ENCODE measurements at places on chromosomes 7 and 10.

DNA sequence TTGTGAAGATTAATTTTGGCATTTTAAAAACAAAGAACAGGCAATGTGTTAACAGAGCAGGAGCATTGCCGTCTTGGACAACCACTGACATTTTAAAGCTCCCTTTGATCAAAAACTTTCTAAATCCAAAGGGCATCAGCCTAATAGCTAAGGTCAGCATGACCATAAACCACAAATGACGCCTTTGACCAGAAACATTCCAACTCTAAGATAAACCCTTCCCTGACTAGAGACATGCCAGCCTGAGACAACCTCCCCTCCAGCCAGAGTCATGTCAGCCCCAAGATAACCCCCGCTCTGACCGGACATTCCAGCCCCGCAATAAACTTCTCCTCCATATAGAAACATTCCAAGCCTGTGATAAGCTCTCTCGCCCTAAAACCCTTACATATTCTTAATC, 949.4 kb upstream of the POT1 start:
- no peak for DNase-seq

GRCh38 chr10:773562-774161, 84.2 kb upstream of the DIP2C start:
- no peak for DNase-seq

GRCh38 chr7:151058781-151059366, 515 bp upstream of the SLC4A2 start:
- DNase-seq = no peak

GRCh38 chr10:100878291-100878910, 34.4 kb upstream of the SLF2 start:
- peak; percentile 10 for DNase-seq

GRCh38 chr7:94481279-94481678, 28.3 kb upstream of the CASD1 start:
- DNase-seq = no peak

DNA sequence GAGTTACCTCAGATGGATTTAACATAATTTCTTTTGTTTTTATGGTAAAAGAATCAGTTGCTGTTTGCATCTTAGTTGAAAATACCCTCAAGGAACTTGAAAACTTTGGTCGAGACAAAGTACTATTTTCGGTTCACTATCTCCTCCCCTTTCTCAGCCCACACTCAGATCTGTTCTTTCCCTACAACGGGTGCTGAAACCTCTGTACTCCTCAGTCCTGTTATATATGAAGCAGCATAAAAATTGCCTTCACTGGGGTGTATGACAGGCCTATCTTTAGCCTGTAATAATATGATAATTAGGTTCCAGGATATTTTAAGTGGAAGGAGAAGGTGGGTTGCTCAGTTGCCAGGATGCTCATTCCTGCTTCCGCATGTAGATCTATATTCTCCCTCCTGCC, 105.2 kb upstream of the NOBOX start:
- no peak for DNase-seq

DNA sequence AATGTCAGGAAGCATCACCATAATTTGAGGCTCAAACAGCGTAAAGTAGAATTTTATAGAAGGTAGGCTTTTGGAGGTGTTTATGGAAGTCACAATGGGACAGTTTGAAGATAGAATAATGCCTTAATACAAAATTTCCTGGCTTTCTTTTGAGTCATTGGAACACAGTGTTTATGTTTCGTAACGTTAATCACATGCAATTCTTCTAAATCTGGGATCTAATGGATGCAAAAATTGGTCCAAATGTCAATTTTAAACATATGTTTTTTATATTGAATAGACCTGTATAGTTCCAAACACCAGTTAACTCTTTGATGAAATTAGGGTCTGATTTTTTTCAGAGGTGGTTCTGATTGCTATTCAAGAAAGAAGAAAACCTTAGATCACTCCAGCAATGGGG, 86.5 kb upstream of the HPS1 start:
- DNase-seq = no peak

DNA sequence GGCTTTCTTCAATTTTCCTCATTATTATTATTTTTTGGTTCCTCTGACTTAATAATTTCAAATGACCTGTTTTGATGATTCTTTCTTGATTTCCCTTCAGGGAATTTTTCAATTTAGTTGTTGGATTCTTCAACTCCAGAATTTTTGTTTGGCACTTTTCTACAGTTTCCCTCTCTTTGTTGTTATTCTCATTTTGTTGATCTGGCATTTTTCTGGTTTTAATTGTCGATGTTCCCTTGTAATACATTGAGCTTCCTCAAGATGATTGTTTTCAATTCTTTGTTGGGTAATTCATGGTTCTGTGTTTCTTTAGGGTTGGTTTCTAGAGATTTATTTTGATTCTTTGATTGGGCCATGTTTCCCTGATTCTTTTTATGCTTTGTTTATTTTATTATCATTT, 67.8 kb upstream of the DNAJC1 start:
- no peak for DNase-seq

GRCh38 chr7:15922002-15922401, 235.5 kb upstream of the MEOX2 start:
- no peak for DNase-seq

DNA sequence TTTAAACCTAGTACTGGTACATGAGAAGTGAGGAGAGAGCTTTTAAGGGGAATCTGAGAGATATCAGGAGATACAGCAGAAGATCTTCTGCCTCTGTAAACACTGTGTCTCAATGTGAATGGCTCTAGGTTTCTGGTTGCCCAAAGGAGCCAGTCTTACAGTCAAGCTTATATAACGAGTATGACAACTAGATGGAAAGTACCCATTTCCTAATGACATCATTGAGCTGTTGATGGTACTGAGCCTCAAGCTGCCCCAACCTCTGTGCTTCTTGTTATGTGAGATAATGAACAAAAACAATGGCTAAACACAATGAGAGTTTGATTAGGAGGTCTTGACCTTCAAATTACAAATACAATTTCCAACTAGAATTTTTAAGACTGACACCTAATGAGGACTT, 451.5 kb downstream of the SORCS1 start:
- no peak for DNase-seq

GRCh38 chr10:110568055-110568735, 700 bp downstream of the SMC3 start:
- DNase-seq = peak; percentile 37

DNA sequence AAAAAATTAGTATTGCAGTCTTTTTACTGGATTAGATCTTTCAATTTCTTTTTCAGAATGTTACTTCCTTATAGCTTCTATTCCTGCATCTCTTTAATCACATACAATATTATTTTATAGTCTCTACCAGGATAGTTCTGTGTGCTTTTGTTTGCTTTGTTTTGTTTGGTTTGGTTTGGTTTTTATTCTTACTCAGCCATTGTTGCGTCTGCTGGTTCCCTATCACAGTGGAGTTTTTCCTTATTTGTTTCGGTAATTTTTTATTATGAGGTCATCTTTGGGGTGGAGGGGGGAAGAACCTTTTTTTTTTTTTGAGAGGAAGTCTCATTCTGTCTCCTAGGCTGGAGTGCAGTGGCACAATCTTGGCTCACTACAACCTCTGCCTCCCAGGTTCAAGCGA, 9.0 kb upstream of the BAIAP2L1 start:
- DNase-seq = no peak

GRCh38 chr10:29970576-29970975, 88.8 kb downstream of the JCAD start:
- DNase-seq = no peak

DNA sequence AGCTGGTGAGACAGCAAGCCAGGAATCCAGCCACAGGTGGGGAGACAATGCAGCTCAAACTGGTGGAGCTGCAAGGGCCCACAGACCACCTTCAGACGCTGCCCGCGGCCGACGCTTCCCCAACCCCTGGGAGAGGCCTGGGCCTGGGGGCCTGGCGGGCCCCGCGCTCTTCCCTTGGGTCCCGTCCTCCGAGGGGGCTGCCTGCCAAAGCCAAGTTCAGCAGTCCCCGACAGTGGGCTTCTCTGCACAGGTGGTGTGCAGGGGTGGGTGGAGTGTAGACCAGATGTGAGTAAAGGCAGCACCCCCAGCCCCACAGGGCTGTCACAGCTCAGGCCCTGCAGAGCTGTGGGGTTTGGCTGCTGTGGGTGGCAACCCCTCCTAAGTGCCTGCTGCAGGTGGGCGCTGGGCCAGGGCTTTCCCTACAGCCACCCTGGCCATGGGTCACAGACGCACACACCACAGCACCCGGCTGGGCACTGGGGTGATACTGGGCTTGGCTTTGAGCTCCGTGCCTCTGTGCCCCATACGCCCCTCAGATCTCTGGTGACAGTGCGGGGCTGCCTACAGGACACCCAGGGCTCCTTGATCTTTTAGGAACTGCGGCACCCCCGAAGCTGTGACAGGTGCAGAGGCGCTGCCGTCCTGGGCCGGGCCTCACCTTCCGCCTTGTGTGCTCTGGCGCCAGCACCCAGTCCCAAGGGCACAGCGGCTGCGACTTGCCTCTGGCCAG, 20.5 kb downstream of the BNIP3 start:
- no peak for DNase-seq

DNA sequence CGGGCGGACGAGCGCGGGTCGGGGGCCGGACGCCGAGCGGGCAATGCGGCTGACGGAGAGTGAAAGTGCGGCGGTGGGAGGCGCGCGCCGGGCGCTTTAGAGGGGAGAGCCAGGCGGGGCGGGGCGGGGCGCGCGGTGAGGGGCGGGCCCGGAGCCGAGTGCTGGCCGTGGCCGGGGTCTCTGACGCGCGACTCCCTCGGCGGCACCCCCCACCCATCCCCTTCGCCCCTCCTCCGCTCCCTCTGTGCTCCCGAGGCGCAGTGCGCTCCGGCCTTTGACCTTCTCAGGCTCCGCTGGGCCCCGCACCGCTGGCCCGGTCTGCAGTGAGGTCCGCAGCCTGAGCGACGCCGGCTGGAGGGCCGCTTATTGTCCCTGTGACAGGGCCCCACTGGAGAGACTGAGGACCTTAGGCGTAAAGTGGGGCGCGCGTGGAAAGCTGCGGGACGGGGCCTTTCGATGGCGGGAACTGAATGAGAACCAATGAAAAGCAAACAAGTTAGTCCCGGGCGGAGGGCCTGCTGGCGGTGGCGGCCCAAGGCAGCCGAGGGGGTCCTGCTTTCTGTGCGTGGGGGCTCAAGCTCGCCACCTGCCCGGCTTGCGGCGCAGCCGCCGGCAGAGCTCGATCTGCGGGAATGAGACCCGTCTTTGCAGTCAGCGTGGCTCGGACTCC, at the start of gene CXCL12:
Gene CXCL12 (minus strand): TSS at position 72 of the 670 bp plus-strand sequence. CDS start 92 bp downstream, outside the sequence.
- no peak for DNase-seq

DNA sequence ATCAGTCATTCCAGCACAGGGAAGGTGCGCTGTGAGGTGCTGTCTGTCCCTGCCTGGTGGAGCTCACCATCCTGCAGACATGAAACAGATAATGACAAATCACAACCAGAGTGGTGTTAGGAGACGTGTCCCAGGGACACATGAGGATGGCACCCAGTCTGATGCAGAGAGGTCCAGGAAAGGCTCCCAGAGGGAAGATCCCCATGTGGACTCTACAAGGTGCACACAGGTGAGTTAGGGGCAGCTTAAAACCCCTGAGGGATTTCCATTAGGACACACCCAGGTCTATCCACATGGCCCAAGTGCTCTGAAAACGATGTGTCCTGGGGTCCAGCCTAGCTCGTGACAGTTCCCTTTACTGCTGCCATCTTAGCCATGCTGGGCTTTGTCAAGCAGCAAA, 91.4 kb downstream of the ADARB2 start:
- no peak for DNase-seq

DNA sequence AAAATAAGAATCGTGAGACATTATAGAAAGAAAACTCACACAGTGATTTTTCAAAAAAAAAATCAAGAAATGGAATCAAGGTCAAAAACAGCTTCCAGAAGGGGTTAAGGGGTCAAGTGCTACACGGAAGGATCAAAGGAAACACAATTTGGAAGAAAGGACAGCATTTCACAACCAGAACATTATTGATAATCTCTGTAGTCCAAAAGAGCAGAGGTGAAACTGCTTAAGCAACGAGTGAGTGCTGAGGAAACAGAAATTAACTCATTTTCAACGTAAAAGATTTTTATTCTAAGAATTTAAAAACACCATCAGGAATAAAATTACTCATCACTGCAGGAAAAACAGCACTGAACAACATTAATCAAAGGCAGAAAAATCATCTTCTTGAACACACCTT, 23.5 kb downstream of the MINDY3 start:
- DNase-seq = no peak

- DNase-seq = no peak
Observed at GRCh38 chr10:132873395-132873794, 69.0 kb downstream of the CFAP46 start.

- DNase-seq = no peak
Observed at GRCh38 chr7:38568497-38568896, 62.7 kb downstream of the AMPH start.

- DNase-seq = peak; percentile 69
Observed at GRCh38 chr10:119103903-119104653, at the start of gene DENND10. DENND10 (plus strand) TSS chr10:119104113; CDS start chr10:119104143, 30 bp downstream.

Data from stimulated activated CD8-positive, alpha-beta memory T cell treated with anti-CD3 and anti-CD28 coated beads, Interleukin-2, amount 100 ng/mL, for 48 hours (primary cell).